ENCODE measurements at places on chromosomes 3 and 15. TPM values are rescaled to one million over a fixed set of nuclear protein-coding genes. Genes with fewer than 3 reads are reported as not detected.

GRCh38 chr3:100075851-100076730 lies 38.2 kb downstream of the FILIP1L start:
- H3K4me1 ChIP-seq = peaks cover 31% of the 10 kb centered on the region
- no peaks in the 10 kb centered on the region for H3K36me3 ChIP-seq

GRCh38 chr3:10365791-10366190 lies 44.9 kb upstream of the SEC13 start:
- peaks cover 5% of the 10 kb centered on the region for H3K27me3 ChIP-seq
- no peak overlapping the region for H3K27ac ChIP-seq
- no peak for DNase-seq

The SLC9A9 gene
- total RNA-seq = 18.7 TPM

The SUCLG2 gene
- 38.4 TPM for total RNA-seq

- peak; percentile 51 for DNase-seq
- H3K36me3 ChIP-seq = peaks cover 24% of the 10 kb centered on the region
- peaks cover 55% of the 10 kb centered on the region for H3K4me1 ChIP-seq
- H3K27me3 ChIP-seq = no peaks in the 10 kb centered on the region
Measured at GRCh38 chr15:85583442-85583841, 203.0 kb downstream of the AKAP13 start.

Data from B cell (primary cell).